ENCODE measurements at places on chromosomes 5 and 9. TPM values are rescaled to one million over a fixed set of nuclear protein-coding genes. Genes with fewer than 3 reads are reported as not detected.

- DNase-seq: no peak
Measured at GRCh38 chr9:77598524-77598923, 49.6 kb downstream of the GNA14 start.

- no peak for DNase-seq
Measured at GRCh38 chr9:32427111-32427873, 42.8 kb downstream of the ACO1 start.

DNA sequence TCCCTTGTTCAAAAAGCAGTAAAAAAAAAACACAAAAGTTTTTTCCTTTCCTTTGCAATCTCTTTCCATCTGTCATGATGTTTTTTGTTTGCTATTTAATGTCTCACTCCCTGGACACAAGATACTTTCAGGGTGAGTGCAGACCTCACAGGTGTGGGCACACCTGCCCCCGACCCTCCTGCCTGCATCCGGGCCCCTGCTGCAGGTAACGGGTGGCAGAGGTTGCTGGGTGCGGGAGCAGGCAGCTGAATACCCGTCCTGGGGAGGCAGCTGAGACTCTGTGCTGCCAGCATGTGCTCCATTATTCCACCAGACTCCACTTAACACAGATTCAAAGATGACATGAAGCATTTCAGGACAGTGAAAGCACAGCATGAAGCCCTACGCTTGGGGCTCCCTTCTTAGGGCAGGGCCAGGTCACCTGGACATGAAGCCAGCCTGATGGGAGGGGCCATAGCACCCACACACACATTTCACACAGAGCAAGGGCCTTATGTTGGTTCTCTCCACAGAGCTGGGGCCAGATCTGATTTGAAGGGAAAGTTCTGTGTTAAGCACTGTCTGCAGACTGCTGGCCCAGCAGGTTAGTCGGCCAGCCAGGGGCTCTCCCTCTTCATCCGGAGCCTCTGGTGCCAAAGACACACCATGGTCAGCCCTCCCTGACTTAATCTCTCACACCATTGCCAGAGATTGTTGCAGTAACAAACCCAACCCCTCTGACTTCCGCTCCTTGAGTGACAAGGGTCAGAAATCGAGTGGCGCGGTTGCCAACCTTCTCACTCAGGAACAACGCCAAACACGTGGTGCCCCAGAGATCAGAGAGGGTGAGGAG, 13.0 kb downstream of the NEK6 start:
- DNase-seq: no peak

DNA sequence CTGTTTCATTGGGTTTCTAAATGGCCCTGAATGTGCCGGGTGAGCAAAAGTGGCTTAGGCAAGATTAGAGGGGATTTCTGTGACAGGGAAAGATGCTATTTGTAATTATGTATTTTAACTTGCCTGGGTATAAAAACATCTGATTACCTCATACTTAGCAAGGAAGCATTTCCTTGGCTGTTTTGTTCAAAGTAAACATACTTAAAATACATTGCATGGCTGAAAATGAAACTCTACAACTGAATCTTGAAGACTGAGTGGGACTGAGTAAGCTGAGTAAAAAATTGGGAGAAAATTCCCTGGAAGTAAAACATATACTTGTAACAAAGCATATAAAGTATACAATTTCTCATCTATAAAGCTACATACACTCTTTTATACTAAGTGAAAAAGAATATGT, 197.5 kb downstream of the IRX1 start:
- DNase-seq: no peak

DNA sequence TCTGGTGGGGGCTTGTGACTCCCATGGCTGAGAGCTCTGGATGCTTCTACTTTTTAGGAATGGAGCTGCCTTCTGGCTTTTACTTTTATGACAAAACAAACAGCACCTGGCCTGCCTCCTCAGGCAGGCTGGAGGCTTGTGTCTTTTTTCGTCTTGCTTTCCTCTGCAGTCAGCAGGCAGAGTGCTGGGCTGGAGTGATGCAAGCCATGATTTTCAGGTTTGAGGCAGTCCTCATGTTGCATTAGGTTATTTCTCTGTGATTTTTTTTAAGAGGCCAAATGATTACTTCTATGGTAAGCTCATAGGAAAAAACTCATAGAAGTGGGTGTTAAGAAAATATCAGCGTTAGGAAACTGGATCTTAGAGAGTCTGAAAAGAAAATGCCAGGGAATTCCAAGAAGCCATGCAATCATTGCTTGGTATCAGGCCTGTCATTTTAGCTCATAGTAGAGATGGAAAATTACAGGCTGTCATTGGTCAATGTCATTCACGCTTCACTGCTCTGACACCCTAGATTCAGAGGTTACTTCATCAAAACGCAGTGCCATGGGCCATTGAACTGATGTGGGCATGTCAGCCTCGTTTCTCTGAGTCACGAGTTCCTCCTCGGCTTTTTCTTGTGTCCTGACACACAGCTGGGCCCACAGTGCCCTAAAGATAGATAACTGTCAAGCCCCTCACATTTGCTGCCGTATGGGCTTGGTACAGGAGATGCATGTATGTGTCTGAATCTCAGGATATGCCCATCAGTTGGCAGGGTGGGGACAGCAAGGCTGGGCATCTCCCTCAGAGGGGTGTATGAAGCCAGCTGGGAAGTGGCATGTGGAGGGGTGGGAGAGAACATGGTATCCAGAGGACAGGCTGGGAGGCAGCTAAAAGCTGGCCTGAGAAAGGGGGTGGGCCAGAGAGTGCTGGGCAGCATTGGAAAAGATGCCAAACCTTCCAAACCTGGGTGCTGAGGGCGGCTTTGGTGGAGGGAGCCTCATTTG, 151.8 kb downstream of the HSPA4 start:
- no peak for DNase-seq

GRCh38 chr5:158026304-158027031, 167.5 kb upstream of the CLINT1 start:
- DNase-seq: no peak

GRCh38 chr9:130526193-130526853, 53.1 kb upstream of the FUBP3 start:
- DNase-seq: no peak

DNA sequence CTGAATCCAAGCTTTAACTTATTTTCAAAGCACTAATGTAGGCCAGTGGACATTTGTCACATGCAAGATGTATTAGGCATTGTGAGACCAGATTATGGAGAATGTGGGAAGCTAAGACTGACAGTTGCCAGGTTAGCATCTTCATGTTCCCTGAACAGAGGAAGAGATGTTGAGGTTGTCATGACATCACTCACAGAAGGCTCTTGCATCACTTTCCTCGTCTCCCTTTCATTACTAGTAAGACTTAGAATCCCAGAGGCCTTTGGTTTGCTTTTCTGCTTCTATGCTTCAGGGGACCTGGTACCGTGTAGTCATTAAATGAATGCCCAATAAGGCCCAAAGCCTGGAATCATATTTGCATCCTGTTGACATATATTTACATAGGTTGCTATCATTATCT, 76.4 kb upstream of the RPS23 start:
- DNase-seq: no peak

DNA sequence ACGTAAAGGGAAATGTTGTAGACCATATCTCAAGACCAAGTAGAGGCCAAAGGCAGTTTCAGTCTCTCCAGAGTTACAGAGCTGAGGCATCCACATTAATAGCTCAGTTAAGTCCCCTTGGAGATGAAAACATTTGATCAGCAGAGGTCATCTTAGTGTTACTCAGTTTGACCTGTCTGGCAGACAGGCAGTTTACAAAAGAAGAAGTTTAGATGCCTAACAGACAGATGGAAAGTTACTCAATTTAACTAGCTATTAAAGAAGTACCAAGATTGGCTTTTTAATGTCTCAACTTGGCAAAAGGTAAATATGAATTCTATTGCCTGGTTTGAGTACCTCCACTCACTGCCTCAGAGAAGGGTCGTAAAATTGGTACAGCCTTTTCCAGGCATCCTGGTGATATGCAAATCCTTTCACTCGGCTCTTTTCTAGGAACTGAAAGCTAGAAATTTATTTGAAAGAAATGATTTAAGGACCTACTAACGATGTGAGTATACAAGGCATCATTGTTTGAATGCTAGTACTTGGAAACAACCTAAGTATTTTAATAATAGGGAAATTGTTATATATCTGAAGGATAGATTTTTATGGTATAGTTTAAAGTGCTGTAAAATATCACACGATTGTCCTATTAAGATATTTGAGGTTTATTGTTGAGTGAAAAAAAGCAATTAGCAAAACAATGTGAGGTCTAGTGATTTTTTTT, 14.8 kb downstream of the ACO1 start:
- no peak for DNase-seq

DNA sequence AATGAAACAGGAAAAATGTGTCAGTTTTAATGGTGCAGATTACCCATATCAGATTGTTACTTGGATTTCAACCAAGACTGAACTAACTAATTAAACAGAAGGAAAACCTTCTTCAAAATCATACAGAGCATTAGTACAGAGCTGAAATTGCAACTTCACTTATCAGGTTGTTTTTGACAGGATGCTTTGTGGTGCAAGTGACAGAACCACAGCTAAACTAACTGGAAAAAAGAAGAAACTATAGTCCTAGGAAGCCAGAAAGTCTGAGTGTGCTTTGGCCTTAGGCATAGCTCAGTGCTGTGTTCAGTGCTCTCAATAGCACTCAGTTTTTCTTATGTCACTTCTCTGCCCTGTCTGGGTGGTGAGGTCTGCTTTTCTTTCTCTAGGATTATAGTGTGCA, 267.4 kb downstream of the CHSY3 start:
- DNase-seq: no peak

DNA sequence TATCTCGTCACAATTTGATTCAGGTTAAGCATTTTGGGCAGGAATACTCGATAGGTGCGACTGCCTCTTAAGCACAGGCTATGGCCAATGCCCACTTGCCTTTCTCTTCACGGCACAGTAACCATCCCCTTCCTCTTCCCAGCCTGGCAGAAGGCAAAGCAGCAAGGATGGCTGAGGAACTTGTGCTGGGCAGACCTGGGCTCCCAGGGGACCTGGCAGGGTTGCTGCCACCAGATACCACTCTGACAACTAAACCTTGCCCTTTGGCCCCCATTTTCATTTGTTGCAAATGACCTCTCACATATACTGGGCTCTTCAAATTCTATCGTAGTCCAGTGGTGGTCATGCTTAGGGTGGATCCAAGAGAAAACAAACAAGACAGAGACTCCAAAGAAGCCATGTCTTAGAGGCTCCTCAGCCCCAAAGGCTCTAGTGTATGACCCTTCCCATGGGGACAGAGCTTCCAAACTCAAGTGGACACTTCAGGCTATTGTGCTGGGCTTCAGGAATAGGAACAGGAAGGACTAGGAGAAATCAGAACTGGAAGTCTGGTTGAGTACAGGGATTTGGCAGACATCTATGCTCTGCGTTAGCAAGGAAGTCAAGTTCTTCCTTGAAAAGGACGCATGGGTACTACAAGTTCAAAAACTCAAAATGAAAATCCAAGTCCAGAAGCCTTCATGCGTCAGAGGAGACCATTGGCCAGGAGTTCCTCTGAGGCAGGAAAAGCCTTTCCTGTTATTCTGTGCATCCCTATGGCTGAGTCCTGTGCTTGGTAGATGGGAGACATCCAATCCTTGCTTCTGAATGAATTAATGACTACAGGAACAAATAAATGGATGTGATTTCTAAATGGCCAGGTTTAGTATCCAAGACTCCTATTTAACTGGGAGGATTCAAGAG, 64.6 kb upstream of the PLPP1 start:
- DNase-seq: no peak

DNA sequence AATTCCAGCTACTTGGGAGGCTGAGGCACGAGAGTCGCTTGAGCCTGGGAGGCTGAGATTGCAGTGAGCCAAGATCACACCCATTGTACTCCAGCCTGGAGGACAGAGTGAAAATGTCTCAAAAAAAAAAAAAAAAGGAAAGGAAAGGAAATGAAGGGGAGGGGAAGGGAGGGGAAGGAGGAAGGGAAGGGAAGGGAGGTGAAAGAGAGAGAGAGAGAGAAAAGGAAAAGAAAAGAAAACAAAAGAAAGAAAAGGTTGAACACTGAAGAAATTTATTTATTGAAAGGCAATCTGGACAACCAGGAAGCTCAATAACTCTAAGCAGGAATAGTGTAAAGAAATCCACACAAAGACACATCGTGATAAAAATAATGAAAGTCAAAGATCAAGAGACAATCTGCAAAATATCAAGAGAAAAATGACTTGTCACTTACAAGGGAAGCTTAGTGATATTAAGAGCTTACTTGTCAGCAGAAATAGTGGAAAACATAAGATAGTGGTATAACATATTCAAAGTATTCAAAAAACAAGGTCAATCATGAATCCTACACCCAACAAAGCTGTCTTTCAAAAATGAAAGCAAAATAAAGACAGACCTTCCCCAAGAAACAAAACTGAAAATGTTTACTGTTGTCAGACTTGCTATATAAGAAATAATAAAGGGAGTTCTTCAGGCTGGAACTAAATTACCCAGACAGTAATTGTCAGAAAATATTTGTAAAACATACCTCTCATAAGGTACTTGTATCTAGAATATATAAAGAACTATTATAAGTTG, 10.9 kb upstream of the RIMOC1 start:
- no peak for DNase-seq

DNA sequence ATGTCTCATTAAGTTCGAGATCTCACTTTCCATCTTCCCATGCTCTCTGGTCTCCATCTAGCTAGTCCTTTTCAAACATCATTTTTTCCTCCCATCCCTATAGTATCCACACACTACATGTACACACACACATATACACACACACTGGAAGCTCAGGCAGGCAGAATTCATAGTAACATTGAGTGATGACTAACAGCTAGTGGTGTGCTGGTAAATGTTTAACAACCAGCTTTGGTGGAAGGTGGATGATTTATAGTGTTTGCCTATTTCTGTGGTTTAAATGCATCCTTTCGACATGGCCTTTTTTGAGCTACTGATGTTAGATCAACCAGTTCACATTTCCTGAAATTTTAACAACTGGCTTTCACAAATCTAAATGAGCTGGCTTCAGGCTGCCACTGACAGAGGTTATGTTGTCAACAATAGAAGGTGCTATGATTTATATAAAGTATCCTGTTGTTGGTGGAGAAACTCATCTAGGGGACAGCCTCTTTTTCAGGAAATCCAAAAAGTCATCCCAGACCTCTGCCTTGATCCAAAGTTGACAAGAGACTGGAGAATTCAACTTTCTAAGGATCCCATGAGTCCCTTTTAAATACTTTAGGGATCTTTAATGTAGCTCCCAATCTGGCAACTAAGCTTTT, 117.8 kb downstream of the CCDC192 start:
- no peak for DNase-seq

DNA sequence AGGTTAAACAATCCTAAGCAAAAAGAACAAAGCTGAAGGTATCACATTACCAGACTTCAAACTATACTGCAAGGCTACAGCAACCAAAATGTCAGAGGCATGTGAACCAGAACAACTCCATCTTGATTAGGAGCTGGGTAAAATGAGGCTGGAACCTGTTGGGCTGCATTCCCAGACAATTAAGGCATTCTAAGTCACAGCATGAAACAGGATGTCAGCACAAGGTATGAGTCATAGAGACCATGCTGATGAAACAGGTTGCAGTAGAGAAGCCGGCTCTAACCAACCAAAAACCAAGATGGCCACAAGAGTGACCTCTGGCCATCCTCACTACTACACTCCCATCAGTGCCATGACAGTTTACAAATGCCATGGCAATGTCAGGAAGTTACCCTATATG, 252.0 kb downstream of the RASEF start:
- no peak for DNase-seq

LYSMD3 gene
- 5.9 TPM for total RNA-seq

PIK3R1 gene
- 46.6 TPM for total RNA-seq

UBLCP1 gene
- total RNA-seq: 4.3 TPM

LCN12 gene
- 0.54 TPM for total RNA-seq

C5orf46 gene
- not detected for total RNA-seq

CCNJL gene
- total RNA-seq: 0.54 TPM

LCN9 gene
- total RNA-seq: not detected

C7 gene
- not detected for total RNA-seq

UBTD2 gene
- 8.1 TPM for total RNA-seq
